ENCODE measurements at places on chromosomes 2 and 18.

DNA sequence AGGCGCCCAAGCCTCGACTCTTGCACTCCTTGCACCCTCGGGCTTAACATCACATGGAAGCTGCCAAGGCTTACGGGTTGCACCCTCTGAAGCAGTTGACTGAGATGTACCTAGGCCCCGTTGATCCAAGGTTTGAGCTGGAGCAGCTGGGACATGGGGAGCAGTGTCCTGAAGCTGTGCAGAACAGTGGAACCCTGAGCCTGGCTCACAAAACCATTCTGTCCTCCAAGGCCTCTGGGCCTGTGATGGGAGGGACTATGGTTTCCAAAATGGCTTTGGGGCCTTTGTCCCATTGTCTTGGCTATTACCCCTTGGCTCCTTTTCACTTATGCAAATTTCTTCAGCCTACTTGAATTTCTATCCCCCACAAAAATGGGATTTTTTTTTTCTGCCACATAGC lies 454.0 kb downstream of the PIK3C3 start:
- no peak for DNase-seq

GRCh38 chr2:48200620-48201293 lies 294.5 kb upstream of the FBXO11 start:
- no peak for DNase-seq

DNA sequence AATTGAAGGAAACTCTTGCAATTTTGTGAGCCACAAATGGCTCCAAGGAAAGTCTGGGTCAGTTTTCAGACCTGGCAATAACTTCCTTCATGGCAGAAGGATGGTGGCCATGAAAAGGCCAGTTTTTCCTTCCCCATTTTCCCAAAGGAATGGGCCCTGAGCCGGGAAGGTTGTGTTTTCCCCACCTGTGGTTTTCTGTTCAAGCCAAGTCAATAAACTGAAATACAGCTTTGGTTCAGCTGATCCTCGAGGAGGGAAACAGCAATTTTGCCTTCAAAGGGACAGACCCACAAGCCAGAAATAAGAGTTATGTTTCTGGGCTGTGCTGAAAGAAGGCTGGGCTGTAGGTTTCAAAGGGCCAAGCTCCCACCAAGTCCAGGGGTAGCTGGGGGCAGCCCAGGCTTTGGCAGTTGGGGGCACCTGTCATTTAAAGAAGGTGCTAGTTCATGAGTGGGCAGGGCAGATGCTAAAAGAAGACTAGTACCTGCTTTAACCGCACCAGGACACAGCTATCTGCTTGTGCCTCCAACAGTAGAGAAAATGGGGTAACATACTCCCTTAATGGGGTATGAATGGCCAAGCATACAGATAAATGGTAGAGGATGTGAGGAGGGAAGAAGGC lies 97.0 kb downstream of the TTC32 start:
- no peak for DNase-seq

GRCh38 chr2:168787782-168788376 lies 14.6 kb upstream of the NOSTRIN start:
- DNase-seq = no peak

GRCh38 chr2:33377048-33377447 lies 99.4 kb upstream of the RASGRP3 start:
- no peak for DNase-seq

- DNase-seq = no peak
Observed at GRCh38 chr2:132607426-132608090, 62.4 kb downstream of the LYPD1 start.

- DNase-seq = no peak
Observed at GRCh38 chr2:111884592-111884964, 585 bp upstream of the ANAPC1 start.

GRCh38 chr2:181190711-181191110 lies 210.3 kb downstream of the UBE2E3 start:
- no peak for DNase-seq

- DNase-seq = no peak
Observed at GRCh38 chr18:10038268-10038667, 124.5 kb downstream of the VAPA start.

- no peak for DNase-seq
Observed at GRCh38 chr18:32760391-32760790, 12.4 kb downstream of the KLHL14 start.

GRCh38 chr2:150487537-150488429 lies at the start of gene RND3:
Gene RND3 (minus strand): TSS chr2:150487667. CDS start chr2:150487417, 250 bp downstream.
- peak; percentile 76 for DNase-seq

GRCh38 chr2:70830366-70830765 lies 5.2 kb downstream of the CD207 start:
- DNase-seq = no peak

DNA sequence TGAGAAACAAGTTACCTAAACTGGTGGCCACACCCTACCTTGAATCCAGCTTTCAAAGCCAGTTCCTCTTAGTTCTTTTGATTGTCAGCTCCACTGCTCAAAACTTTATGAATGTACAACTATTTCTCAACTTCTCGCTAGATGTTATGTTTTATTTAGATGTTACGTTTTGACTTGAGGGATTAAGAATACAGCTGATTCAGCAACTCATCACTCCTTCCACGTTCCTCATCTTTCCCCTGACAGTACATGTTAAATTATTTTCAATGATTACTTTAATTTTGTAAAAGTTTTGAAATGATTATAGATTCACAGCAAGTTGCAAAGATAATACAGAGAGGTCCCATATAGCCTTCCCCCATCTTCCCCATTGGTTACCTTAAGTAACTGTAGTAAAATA lies 553.4 kb downstream of the GALR1 start:
- DNase-seq = no peak

GRCh38 chr18:10490401-10491165 lies 35.2 kb upstream of the NAPG start:
- DNase-seq = peak; percentile 44

DNA sequence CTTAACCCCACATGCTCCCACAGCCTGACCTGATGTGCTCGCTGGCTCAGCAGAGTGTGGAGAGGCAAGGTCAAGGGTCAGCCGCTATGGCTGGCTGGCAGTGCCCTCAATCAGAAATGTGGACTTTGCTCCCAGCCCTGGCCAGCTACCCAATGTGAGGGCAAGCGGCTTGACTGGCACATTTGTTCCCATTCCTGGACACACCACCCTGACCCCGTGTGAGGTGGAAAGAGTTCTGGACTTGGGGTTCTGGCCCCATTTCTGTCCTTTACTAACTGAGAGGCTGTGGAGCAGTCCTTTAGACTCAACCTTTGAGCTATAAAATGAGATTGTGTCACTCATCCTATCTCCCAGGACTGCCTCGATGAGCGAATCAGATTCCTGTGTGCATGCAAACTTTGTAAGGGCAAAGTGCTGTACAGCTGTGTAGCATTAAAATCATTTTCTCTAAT lies 9.1 kb downstream of the THNSL2 start:
- no peak for DNase-seq

DNA sequence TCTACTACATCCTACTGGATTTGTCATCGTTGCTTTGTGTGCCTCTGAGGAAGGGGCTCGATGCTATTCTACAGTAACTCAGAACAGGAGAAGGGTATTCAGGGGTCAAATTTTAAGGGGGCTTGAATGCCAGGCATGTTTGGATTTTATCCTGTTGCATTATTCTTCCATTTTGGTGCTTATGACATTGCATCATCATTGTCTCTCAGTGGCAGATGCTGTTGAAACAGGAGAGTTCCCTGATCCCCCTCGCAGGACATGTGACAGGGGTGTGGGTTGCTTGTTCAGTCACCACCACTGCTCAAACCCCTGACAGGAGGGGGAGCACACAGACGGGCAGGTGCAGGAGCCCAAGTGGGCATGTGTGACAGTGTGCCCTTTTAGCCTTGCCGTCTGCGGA lies 156.7 kb downstream of the SLC4A3 start:
- DNase-seq = no peak

DNA sequence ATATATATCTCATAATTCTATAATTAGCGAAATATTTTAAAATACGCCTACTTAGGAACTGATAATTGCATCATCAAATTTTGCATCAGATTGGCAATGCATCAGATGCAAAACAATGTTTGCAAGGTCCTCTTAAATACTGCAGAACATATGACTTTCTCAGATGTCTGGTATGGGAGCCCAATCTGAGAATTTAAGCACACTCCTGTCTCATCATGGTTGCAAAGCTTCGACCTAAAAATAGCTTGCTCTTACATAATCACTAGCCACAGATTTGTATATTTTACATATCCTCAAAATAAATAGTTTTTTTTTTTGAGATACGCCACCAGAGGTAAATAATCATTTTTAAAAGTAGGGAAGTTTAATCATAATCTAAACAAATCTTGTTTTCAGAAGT lies 123.2 kb downstream of the CABYR start:
- DNase-seq = no peak

DNA sequence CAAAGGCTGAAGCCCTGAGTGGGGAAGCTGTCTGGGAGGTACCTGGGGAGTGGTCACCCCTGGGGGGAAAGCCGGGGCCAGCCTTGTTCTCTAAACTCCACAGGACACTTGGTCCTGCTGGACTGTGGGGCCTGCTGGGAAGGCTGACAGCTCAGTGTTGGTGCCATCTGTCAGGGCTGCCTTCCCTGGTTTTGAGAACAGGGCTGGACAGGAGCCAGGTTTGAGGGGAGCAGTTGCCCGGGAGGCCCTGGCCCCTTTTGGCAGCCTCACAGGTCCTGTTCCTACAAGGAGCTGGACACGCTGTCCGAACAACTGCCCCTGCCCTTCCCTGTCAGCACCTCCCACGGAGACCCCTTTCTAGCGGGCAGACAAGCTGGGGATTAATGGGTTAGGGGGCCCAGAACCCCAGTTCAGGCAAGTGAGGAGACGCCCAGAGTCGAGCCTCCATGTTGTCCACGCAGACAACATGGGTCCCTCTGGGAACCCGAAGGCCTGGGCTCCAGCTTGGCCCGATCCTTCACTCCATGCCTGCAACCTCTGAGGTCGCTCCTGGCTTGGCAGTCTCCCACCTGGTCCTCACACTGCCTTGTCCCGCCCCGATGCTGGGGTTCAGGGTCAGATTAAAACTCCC lies 40.8 kb downstream of the ATOH8 start:
- DNase-seq = peak; percentile 55

DNA sequence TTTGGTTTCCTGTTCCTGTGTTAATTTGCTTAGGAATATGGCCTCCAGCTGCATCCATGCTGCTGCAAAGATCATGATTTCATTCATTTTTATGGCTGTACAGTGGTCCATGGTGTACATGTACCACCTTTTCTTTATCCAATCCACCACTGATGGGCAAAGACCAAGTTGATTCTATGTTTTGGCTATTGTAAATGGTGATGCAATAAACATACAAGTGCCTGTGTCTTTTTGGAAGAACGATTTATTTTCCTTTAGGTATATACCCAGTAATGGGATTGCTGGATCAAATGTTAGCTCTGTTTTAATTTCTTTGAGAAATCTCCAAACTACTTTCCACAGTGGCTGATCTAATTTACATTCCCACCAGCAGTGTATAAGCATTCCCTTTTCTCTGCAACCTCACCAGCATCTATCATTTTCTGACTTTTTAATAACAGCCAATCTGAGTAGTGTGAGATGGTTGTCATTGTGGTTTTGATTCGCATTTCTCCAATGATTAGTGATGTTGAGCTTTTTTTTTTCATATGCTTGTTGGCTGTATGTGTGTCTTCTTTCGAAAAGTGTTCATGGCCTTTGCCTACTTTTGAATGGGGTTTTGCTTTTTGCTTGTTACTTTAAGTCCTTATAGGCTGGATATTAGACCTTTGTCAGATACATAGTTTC lies 19.4 kb downstream of the EXOC6B start:
- no peak for DNase-seq

DNA sequence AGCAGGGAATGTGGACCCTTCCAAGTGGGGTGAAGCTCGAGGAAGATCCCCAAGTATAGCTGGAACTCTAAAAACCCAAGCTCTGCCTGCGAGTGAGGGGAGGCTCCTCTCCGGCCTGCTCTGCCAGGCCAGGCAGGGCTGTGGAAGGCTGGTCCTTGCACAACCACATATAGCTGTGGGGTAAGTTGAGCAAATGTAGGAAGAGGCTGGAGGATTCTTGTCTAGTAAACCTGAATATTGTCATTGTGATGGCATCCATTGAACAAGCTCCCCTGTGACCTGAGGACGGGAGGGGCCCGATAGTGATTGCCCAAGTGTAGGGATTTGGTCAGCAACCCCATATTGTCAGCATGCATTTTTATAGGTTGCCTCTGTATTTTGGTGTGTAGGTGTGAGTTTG lies 103.0 kb downstream of the ACKR3 start:
- no peak for DNase-seq

GRCh38 chr2:45932278-45932975 lies 281.0 kb downstream of the PRKCE start:
- no peak for DNase-seq

- DNase-seq = no peak
Observed at GRCh38 chr18:44388329-44388728, 292.4 kb upstream of the SETBP1 start.

DNA sequence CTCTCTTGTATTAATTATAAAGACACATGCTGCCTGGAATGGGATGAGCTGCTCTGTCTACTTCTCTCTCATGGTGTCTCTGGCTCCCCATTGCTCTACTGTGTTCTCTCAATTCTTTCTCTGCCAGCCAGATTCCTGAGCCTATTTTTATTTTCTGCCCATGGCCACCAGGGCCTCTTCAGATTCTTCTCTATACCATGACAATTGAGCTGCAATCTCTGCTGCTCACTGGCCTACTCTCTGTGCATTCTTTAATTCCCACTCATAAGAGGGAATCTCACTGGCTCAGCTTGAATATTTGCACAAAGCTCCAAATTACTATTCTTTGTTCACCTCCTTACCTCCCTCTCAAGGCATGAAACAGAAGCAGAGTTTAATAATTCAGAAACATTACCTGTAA lies 161.4 kb upstream of the GULP1 start:
- no peak for DNase-seq

- no peak for DNase-seq
Observed at GRCh38 chr2:101082998-101083397, 68.2 kb downstream of the TBC1D8 start.

DNA sequence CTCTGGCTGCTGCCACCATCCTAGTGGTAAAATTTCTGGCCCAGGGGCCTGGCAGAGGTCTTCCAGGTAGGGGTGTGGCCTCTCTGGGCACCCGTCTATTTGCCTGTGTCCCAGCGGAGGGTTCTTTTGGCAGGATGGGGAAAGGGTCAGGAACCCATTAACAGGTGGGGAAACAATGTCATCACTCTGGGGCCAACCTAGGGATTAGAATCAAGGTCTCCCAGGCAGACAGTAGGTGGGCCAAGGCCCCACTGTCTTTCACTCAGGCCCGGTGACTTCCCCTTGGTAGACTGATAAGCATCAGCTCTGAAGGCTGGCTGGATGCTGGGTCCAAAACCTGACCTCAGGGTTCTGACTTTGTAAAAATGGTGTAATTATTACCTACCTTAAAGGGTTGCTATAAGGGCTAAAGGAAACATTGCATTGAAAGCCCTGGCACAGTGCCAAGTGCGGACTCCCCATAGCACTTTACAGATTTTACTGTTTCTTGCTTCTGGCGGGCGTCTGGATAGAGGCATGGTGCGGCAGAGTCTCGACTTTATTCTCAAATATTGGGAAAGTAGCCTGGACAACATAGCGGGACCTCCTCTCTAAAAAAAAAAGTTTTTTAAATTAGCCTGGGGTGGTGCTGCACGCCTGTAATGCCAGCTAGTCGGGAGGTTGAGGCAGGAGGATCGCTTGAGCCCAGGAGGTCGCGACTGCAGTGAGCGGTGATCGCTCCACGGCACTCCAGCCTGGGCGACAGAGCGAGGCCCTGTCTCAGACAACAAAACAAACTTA lies 2.2 kb downstream of the LBX2 start:
- no peak for DNase-seq

- no peak for DNase-seq
Observed at GRCh38 chr2:181690860-181691259, 10.5 kb upstream of the NEUROD1 start.

- DNase-seq = no peak
Observed at GRCh38 chr2:101111262-101111838, 39.8 kb downstream of the TBC1D8 start.

- DNase-seq = no peak
Observed at GRCh38 chr2:46306330-46306751, 9.1 kb downstream of the EPAS1 start.

- DNase-seq = no peak
Observed at GRCh38 chr2:171718720-171719119, 31.5 kb downstream of the DYNC1I2 start.
